ENCODE measurements at places on chromosomes 1 and 21.

DNA sequence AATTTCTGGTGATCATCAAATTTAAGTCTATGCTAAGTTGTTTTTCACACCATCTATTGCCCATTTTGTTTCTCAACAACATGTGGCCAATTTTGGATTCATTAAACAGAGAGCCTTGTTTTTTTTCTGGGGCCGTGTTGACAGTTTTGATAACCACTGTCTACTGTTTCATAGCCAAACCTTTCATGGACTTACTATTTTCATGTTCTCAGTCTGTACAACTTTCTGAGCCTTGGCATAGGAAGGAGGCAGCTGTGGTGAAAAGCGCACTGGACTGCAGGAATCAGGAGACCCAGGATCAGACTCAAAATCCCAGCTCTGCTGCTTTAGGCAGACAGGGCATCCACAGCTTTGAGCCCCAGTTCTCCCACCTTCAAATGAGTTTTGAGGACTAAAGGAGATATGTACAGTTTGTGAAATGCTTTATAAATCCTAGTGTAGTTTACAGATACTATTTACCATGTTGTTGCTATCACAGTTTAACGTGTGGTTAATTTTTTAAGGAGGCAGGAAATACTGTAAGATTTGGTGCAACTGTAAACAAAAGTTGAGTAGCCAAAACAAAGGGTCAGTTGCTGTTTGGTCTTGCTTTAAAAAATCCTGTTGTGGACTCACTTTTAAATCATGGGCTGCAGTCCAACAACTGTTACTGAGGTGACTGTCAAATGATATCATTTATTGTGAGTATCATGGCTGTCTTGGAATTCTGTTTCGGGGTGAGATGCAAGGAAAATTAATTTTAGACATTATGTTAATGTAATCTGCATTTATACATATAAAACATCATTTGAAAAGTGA is 2.9 kb downstream of the MACO1 start:
- H3K27ac ChIP-seq = peak overlapping the region; percentile 58
- no peak overlapping the region for H3K4me3 ChIP-seq
- no peaks in the 10 kb centered on the region for H3K27me3 ChIP-seq
- no peak for DNase-seq
- no peaks in the 10 kb centered on the region for H3K36me3 ChIP-seq

- no peak overlapping the region for H3K4me3 ChIP-seq
- no peaks in the 10 kb centered on the region for H3K4me1 ChIP-seq
- DNase-seq = no peak
- H3K27ac ChIP-seq = no peak overlapping the region
- no peaks in the 10 kb centered on the region for H3K36me3 ChIP-seq
These were observed 15.8 kb downstream of the HSPG2 start for GRCh38 chr1:21921100-21921875.

GRCh38 chr1:209835782-209836298 is 8.1 kb downstream of the UTP25 start:
- peaks cover 57% of the 10 kb centered on the region for H3K36me3 ChIP-seq
- no peak overlapping the region for H3K27ac ChIP-seq
- no peak overlapping the region for H3K4me3 ChIP-seq
- DNase-seq = no peak
- peaks cover 4% of the 10 kb centered on the region for H3K4me1 ChIP-seq
- H3K27me3 ChIP-seq = no peaks in the 10 kb centered on the region

DNA sequence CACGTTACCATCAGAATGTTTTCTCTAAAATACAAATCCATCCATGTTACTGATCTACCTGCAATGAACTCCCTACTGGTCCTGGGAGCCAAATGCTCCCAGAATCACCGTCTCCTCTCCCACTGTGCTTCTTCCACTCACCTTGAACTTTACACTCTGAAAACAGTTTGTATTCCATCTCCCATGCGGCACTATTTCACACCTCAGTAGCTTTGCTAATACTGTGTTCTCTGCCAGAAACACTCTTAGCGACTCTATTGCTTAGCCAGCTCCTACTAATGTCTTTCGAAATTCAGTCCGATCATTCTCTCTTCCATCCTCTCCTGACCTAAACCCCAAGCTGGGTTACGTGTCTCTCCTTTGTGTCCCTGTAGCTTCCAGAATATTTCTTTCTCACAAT is 284.4 kb upstream of the DUSP10 start:
- no peaks in the 10 kb centered on the region for H3K36me3 ChIP-seq
- no peaks in the 10 kb centered on the region for H3K27me3 ChIP-seq
- no peak for DNase-seq
- no peak overlapping the region for H3K27ac ChIP-seq
- no peak overlapping the region for H3K4me3 ChIP-seq

DNA sequence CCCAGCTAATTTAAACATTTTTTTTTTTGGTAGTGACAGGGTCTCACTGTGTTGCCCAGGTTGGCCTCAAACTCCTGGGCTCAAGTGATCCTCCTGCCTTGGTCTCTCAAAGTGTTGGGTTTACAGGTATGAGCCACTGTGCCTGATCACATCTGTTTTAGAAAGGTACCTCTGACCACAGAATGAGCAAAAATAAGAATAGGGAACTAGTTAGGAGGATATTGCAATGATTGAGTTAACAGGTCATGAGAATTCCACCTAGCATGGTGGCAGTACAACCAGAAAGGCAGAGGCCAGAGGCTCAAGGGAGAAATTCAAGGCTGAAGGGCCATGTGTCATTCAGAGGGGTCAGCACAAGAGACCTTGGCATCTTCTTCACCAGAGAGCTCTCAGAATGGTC is 49.6 kb downstream of the ELAPOR1 start:
- peaks cover 18% of the 10 kb centered on the region for H3K4me1 ChIP-seq
- H3K27me3 ChIP-seq = peaks cover 3% of the 10 kb centered on the region
- H3K36me3 ChIP-seq = peaks cover 2% of the 10 kb centered on the region

GRCh38 chr1:203158960-203159665 is 16.5 kb downstream of the MYBPH start:
- DNase-seq = no peak
- no peak overlapping the region for H3K27ac ChIP-seq
- H3K36me3 ChIP-seq = no peaks in the 10 kb centered on the region
- H3K27me3 ChIP-seq = peaks cover 21% of the 10 kb centered on the region
- H3K4me1 ChIP-seq = no peaks in the 10 kb centered on the region

- H3K27me3 ChIP-seq = no peaks in the 10 kb centered on the region
- H3K36me3 ChIP-seq = no peaks in the 10 kb centered on the region
- no peak for DNase-seq
- H3K4me1 ChIP-seq = peaks cover 3% of the 10 kb centered on the region
- H3K4me3 ChIP-seq = peak overlapping the region; percentile 15
These were observed 17.3 kb upstream of the COA6 start for GRCh38 chr1:234355782-234356510.

- no peaks in the 10 kb centered on the region for H3K36me3 ChIP-seq
- no peaks in the 10 kb centered on the region for H3K27me3 ChIP-seq
- H3K4me1 ChIP-seq = peaks cover 4% of the 10 kb centered on the region
- no peak for DNase-seq
These were observed 86.1 kb upstream of the SLC2A1 start for GRCh38 chr1:43044572-43045361.

- peaks cover 5% of the 10 kb centered on the region for H3K36me3 ChIP-seq
- no peaks in the 10 kb centered on the region for H3K27me3 ChIP-seq
- no peak overlapping the region for H3K4me3 ChIP-seq
- H3K4me1 ChIP-seq = no peaks in the 10 kb centered on the region
- DNase-seq = no peak
- H3K27ac ChIP-seq = peak overlapping the region; percentile 69
These were observed 38.4 kb upstream of the RBM34 start for GRCh38 chr1:235199441-235199840.

DNA sequence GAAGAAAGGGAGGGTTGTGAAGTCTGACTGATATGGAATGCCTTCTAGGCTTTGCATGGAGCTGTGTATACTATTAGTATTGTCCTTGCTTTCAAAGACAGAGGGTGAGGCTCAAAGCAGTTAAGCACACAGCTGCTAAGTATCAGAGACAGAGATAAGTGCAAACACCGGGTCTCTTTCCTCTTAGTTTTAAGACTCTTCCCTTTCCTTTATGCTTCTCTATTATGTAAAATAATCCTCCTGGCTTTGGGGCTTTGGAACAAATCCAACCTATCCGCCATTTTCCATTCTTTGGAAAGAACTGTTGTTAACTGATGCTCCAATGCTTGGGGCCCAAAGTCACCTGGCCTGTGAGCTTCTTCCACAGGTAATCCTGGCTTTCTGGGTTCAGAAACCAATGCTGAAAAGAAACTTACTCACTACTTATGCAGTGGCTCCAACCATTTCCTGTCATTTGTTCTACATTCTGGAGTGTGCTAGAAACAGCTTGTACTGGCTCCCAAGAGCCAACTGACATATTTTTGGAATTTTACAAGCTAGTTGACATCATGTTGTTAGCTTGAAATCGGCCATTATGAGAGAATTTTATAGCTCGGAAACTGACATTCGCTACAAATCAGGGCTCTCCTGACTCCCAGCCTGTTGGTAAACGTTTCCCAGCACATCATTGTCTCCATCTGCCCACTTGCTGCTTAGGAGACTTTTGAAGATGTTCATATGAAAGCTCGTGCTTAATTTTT is 67.5 kb downstream of the DNTTIP2 start:
- H3K4me1 ChIP-seq = no peaks in the 10 kb centered on the region
- no peak overlapping the region for H3K4me3 ChIP-seq

DNA sequence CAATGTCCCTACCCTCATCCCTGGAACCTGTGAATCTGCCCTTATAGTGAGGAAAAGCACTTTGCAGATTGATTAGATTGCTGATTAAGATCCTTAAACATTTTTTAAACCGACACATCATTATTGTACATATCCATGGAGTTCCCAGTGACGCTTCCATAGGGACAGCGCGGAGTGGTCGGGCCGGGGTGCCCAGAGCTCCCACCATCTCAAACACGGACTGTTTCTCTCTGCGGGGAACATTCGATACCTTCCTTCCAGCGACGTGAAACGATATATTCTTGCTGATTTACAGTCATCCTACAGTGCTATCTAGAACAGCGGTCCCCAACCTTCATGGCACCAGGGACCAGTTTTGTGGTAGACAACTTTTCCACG is 4.0 kb downstream of the KRTAP10-12 start:
- H3K27ac ChIP-seq = no peak overlapping the region
- H3K36me3 ChIP-seq = no peaks in the 10 kb centered on the region
- H3K4me1 ChIP-seq = peaks cover 3% of the 10 kb centered on the region
- no peak overlapping the region for H3K4me3 ChIP-seq
- H3K27me3 ChIP-seq = peaks cover 60% of the 10 kb centered on the region
- DNase-seq = no peak

DNA sequence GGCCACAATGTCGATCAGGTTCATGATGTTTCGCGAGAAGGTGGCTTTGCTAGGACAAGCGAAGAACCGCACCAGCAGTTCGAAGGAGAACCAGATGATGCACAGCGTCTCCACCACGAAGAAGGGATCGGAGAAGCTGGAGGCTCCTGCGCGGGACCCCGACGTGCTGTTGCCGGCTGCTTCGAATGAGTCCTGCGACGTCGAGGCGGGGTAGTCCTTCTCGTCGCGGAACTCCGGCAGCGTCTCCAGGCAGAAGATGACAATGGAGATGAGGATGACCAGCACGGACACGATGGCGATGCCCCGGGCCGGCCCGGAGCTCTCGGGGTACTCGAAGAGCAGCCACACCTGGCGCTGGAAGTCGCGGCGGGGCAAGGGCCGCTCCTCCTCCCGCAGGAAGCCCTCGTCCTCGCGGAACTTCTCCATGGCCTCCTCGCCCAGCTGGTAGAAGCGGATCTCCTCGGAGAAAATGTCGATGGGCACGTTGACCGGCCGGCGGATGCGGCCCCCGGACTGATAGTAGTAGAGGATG is 869 bp downstream of the KCNA3 start:
- H3K4me1 ChIP-seq = peaks cover 24% of the 10 kb centered on the region
- H3K27ac ChIP-seq = peak overlapping the region; percentile 98
- H3K4me3 ChIP-seq = peak overlapping the region; percentile 81
- DNase-seq = no peak

DNA sequence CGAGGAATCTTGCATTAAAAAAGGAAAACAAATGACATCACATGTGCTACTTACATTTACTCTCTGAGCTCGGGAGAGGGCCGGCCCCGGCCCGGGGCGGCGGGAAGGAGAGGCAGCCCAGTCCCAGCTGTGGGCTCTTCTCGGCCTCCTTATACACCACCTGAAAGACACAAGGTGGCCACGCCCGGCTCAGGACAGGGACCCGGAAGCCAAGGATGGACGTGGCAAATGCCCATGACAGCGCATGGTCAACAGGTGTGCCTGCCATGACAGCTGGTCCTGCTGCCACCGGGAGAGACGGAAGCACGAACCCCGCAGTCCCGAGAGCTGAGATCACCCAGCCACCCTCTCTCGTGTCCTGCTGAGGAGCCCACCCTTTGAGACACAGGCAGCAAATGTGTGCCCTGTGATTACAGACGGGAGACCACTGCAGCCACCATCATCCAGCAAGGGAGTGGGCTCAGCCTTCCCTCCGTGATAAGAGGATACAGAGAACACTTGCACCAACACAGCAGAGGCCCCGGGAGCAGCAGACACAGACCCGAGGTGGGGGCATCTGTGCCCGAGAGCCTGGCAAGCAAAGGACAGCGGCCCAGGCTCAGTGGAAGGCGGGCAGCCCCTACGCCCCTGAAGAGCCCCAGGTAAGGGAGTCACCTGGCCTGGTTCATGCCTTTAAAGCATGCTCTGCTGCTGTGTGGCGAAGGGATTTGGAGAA is 8.7 kb downstream of the TPRG1L start:
- H3K4me1 ChIP-seq = peaks cover 6% of the 10 kb centered on the region
- peaks cover 18% of the 10 kb centered on the region for H3K36me3 ChIP-seq
- no peak for DNase-seq
- H3K27me3 ChIP-seq = no peaks in the 10 kb centered on the region
- no peak overlapping the region for H3K4me3 ChIP-seq
- no peak overlapping the region for H3K27ac ChIP-seq
